ENCODE measurements at places on chromosomes 11 and 22.

- DNase-seq: no peak
Measured at GRCh38 chr22:35274154-35274871, 17.0 kb downstream of the HMGXB4 start.

DNA sequence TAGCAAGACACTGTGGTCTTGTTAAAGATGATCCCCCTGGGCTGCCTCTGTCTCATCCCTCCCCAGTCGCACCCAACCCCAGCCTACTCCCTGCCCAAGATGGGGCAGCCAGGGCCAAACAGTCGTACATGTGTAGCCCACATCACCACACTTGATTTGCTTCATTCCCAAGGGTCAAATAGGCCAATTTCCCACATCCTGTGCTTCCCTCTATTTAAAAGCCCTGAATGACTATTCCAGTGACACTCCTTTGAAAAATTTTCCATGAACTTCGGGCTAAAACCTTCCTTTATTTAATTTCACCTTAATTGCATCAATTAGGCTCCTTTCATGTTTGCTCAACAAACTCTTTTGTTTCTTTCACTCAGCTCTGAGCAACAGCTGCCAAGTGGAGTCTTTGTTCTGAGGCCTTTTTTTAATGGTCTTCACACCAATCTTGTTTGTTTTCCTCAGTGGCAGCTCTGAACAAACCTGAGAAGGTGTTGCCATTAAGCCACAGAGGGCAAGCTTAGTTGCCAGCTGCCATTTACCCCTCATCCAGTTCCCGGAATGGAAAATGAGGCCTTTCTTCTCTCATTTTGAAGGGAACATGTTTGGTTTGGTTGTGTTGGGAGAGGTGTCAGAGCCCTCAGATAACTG lies 126.9 kb downstream of the APIP start:
- no peak for DNase-seq

DNA sequence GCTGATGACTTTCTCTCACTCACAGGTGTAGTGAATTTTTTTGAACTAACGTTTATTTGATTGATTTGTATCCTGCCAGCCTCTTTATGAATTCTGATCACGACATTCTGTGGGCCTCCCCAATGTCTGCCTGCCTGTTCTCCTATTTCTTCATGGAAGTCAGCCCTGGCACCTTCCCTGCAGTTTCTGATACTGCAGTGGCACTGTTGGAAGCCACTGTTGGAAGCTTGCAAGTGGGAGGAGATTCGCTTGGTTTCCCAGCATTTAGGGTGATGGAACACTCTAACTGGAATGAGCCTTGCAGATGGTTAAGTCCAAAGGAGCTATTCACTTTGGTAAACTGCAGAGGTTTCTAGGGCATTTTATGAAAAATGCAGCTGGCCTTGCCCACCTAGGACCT lies 1.3 kb upstream of the THY1 start:
- no peak for DNase-seq

DNA sequence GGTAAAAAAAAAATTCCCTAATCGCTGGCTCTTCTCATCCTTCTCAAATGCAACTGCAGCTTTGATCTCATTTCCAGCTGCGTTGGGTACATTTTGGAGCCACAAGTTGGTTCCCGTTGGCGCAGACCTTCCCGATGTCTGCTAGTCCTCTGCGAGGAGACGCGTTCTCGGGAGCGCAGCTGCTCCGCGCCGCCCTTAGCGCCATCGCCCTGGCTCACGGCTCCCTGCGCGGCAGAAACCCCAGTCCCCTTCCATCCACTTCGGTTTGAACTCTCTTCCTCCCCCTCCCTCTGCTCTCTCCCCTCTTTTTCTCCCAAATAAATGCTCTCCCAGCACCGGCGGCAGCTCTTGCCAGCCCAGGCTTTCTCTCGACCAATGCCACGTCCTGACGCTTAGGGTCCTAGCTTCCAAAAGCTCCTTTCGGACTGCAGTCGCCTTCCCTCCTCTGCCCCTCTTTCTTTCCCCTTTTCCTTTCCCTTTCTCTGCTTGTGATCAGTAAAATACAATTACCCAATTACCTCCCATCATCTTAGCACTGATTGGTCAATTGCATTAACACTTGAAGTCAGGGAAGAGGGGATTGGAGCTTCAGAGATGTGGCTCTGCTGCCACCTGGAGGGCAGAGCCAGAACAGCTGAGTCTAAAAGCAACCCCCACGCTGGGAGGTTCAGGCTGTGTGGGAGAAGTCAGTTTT lies 1165.7 kb downstream of the LRRC4C start:
- no peak for DNase-seq

DNA sequence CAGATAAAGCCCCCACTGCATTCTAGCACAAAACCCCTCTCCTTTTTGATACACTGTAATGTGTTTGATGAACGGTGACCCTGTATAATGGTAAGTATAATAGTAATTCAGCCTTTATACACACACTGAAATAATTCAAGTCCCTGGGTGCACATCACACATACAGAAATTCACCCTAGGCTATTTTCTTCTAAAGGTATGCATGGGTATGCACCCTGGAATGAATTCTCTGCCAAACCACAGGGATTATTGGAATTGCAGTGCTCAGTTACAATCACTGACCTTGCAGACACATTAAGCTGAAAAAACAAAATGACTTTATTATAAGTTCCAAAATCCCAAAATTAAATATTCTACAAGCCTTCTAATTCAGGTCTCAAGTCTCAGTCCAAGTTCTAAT lies 245.9 kb upstream of the FAT3 start:
- DNase-seq: no peak

DNA sequence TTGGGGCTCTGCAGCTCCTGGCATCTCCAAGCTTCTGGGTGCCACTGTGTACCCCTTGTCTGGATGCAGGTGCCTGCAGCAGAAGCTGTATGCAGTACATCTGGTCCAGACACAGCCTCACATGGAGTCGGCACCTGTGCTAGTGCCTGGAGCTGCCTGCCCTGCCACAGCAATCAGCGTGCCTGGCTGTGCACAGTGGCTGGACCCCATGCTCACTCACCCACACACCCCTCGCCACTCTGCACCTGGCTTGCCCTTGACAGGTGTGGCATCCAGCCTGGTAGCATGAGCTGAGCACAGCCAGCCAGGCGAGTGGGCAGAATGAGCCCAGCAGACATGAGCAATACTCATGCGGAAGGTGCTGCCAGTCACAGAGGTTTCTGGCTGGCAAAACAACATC lies 19.5 kb upstream of the OR6A2 start:
- DNase-seq: no peak

GRCh38 chr22:44266796-44267760 lies 45.7 kb downstream of the SHISAL1 start:
- no peak for DNase-seq

DNA sequence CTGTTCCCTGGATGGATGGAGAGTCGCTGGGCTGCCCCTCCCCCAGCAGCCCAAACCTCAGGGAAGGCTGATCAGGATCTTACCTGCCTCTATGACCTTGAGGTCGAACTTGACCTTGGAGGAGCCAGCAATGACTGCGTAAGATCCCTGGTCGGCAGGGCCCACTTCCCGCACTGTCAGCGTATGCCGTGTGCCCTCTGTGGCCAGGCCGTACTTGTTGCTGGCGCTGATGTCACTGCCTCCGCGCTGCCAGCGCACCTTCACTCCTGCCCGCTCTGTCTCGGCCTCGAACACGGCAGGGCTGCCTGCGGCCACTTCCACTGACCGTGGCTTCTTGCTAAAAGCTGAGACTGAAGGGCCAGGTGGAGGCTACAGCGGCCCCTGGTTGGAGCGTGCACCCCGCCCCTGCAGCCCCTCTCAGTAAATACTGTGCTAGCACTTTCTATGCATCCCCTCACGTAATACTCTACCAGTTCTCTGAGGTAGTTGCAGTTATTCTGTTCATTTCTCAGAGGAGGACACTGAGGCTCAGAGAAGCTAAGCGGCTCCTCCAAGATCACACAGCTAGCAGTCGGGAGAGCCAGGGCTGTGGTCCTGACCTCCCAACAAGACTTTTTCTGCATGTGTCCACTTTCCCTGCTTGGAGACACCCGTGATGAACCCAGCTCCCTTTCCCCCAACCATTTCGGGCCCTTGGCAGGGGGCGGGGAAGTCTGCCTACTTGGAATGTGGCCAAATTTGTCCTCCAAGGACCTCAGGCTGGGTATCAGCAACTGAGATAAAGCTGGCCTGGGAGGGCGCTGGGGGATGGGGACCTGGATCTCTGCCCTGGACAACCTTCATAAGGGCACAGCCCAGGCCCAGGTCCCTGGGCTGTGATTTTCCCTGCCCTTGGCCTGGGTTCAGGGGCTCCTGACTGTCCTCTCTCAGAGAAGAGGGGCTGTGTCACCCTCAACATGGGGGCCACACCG lies 1.1 kb downstream of the MYBPC3 start:
- DNase-seq: no peak

- DNase-seq: no peak
Measured at GRCh38 chr11:59822989-59823566, 12.5 kb upstream of the MRPL16 start.

DNA sequence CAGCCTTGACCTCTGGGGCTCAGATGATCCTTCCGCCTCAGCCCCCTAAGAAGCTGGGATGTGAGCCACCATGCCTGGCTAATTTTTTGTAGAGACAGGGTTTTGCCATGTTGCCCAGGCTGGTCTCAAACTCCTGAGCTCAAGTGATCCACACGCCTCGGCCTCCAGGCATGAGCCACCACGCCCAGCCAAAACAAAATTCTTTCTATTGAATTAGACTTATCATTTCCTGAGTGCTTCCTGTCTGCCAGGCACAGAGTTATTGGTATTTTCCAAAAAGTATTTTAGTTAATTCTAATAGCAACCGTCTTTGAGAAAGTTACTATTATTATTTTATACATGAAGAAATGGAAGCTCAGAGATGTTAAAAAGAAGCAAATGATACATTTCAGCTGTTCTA lies 61.4 kb upstream of the LMO2 start:
- DNase-seq: no peak

- DNase-seq: no peak
Measured at GRCh38 chr11:253160-253885, 16.5 kb downstream of the PSMD13 start.

GRCh38 chr11:68974421-68975194 lies 6.2 kb downstream of the MRGPRD start:
- no peak for DNase-seq

DNA sequence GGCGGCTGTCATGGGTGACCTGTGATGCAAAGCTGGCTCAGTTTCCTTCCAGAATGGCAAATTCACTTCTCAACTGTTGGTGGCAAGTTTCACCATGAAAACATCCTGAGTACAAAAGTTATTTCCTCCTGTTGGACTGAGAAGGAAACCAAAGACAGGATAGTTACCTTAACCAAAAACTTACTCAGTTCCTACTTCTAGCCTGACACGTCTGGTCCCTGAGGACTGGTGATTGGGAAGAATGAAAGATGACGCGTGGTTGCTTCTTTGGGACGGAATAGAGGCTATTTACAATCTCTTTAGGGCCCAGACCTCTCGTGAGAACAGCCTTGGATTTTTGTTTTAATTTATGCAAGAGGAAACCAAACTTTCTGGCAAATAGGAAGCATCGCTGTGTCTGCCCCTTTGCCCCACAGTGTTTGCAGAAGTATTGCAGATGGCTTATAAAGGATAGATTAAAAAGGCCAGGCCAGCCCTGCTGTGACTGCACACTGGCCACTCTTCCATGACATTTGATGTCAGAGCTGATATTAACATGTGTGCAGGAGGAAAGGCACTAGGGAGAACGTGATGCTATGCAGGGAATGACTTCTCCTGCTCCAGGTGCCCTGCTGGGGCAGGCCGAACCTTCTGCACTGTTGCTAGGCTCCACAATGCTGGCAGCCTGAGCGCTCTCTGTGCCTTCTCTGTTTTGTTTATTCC lies 7.6 kb downstream of the VPS26B start:
- DNase-seq: no peak

DNA sequence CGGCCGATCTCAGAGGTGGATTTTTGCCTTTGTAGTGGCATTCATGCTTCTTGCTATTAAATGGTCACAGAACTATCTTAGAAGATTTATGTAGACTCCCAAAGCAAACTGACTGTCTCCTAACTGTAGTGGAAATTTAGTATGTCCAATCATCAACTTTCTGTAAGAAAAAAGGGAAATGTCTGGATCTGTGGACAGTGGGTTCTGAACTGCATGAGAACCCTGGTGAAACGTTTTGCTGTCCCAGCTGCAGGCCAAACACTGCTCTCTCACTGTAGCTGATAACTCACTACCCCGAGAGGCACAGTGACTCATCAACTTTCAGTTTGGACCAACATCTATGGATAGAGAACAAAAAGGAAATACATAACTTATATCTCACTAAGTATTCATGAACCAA lies 387.1 kb downstream of the SOX6 start:
- no peak for DNase-seq

GRCh38 chr22:26581633-26582168 lies 8.2 kb downstream of the TPST2 start:
- DNase-seq: no peak

DNA sequence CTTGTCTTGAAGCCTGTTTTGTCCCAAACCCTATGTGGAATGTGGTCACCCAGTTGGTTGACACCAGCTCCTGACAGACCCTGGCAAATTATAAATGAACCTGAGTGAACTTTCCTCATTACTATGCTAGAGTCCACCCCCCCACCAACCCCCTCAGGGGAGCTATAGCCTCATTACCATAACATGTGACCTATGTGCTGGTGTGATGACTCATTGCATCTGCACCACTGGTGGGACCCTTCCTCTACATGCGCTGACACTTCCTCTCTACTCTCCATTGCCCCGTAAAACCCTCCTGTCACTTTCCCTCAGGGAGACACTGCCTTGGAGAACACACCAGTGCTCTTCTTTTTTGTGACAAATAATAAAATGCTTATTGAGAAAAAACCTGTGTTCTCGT lies 105.0 kb upstream of the SESN3 start:
- no peak for DNase-seq

- DNase-seq: no peak
Measured at GRCh38 chr11:74686792-74687191, 44.4 kb downstream of the CHRDL2 start.

DNA sequence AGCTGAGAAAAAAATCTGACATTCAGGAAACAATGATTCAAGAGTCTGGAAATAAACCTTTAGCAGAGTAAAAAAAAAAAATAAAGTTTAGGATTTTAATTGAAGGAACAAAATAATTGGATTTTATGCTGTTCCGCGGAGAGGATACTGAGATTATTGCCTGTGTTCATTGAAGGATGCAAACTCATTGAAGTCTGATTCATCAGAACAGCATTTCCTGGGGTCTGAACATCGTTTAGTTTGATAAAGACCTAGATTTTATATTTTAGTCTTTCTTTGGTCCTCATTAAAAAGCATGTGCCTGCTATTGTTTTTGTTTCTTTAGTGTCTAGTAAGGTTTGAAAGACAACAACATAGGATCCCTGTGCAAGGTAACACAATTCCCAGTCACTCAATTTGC lies 4.5 kb downstream of the TLCD5 start:
- no peak for DNase-seq

GRCh38 chr11:64667154-64667745 lies 55.7 kb downstream of the NRXN2 start:
- DNase-seq: no peak
